ENCODE measurements at places on chromosomes 4 and X.

DNA sequence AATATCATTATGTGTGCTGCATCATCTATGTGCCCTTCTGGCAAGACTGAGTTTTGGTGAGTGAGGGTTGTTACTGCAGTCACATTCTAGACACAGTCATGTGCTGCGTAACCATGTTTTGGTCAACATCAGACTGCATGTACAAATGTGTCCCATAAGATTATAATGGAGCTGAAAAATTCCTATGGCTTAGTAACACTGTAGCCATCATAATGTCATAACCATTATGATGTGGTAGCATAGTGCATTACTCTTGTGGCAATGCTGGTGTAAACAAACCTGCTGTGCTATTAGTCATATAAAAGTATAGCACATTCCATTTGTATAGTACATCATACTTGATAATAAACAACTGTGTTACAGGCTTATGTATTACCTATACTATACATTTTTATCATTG is 198.1 kb upstream of the NUDT6 start:
- no peak for DNase-seq

DNA sequence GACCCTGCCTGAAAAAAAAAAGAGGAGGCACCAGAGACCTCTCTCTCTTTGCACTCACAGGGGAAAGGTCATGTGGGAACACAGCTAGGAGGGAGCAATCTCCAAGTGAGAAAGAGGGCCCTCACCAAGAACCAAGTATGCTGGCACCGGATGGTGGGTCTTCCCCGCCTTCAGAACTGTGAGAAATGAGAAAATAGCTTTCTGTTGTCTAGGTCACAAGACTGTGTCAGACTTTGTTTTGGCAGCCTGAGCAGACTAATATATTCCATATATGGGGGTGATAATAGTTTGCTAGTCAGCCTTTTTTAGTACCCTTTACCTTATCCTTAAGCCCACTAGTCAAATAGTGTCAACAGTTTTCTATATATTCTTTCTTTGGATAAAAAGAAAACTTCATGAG is 193.0 kb downstream of the TRIML1 start:
- no peak for DNase-seq

DNA sequence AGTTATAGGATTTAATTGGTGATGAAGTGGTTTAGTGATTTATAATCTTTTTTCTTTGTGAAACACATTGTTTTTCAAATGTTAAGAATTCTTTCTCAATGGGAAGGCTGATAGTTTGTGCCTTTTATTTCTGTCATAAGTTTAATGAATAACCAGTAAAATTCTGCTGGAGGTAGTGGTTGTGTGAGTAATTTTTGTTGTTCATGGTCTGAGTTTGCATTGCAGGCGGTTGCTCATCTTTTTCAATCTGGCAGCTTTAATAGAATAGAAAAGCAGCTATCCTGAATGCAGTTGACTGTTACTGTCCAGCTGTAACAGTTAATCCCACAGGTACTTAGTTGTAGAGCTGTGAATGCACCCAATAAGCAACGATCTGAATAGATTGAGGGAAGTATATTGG is 215.6 kb upstream of the AFF2 start:
- no peak for DNase-seq

GRCh38 chr4:137660211-137660610 is 127.9 kb upstream of the PCDH18 start:
- DNase-seq, result no peak

- no peak for DNase-seq
Observed at GRCh38 chr4:2961811-2962441, 1.3 kb downstream of the NOP14 start.

DNA sequence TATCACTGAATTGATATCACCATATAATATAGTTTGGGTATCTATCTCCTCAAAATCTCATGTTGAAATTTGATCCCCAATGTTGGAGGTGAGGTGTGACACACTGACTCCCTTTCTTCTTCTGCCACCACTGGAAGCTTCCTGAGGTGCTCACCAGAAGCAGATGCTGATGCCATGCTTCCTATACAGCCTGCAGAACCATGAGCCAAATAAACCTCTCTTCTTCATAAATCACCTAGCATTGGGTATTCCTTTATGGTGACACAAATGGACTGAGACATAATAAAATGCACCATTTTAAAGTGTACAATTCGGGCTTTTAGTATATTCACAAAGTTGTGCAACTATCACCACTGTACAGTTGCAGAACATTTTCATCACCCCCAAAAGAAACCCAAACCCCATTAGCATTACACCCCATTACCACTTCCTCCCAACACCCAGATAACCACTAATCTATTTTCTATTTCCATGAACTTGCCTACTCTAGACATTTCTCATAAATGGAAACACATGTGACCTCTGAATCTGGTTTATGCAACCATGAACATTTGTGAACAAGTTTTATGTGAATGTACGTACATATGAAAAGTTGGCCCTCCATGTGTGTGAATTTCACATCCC is 148.9 kb downstream of the OPHN1 start:
- DNase-seq, result no peak

- DNase-seq, result no peak
Observed at GRCh38 chr4:112726041-112726440, 89.1 kb downstream of the LARP7 start.

DNA sequence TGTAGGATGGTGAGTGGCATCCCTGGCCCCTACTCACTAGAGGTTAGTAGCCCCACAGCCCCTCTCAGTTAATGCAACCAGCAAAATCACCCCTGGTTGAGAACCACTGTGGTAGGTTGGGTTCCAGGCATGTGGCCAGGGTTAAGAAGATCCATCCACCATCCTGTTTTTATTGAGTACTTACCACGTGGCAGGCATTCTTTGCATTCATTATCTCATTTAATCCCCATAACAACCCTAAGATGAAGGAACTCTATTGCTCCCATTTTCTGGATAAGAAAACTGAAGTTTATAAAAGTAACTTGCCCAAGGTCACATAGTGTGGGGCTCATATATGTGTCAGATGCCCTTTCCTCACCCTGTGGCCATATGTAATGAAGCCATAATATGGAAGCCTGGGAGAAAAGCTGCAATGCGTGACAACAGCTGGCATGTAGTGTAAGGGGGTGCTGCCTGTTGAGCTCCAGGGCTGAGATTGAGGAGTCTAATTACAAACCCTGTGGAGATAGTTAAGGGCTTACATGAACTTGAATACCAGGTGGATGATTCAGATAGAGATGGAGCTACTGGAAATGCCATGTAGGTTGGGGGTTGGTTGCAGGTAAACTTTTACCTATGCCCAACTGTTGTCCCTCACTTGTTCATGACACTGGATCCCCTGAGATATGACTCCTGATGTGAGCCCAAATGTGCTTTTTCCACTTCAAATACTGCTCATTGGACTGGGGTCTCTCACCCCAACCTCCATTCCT is 100.2 kb upstream of the PGRMC2 start:
- no peak for DNase-seq

DNA sequence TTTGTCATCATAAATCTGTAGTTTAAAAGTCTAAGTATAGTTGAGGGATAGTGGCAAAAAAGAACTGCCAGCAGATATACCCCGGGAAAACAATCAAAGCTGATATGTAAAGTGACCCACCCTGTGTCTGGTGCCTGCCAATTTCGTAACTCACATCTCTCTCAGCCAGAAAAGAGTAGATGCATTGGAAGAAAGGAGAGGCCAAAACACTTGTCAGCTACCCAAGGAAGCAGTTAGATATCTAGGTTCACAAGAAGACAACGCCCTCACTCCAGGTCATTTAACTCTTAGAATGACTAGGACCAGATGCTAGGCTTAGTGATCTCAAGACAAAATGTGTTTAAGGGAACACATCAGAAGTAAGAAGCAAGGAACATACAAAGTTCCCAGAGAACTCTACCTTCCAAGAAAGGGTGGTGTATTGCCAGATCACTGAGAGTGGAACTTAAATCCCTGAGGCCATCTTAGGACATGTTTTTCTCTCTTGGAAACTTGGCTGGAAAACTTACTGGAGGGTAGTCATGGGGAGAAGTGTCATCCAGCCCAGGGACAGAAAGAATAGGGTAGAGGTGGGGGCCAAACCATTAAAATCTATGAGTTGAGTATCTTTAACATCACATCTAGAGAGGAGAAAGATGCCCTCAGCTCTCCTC is 125.9 kb downstream of the SHISA3 start:
- no peak for DNase-seq

DNA sequence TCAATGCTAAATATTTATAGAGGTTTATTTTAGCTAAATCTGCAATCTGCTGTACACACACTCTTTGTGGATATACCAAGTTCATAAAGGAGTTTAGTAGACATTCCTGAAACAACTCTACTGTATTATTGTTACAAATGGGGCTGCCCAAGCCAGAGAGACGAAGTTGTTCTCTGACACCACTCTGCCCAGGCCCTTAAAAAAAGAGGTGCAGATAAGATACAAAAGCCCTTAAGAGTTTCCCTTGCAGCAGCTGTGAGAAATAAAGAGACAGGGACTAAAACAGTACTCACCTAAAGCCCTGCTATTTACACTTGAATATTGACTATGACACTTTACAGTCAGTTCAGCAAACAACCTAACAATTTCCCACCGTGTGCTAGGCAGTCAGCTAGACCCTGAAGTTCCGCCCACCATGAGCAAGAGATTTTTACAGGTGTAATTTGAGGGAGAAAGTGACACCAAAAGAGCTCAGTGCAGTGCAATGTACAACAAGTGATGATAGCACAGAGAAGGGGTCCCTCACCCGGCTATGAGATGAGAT is 191.7 kb downstream of the PRDM5 start:
- no peak for DNase-seq

Measured in stimulated activated CD8-positive, alpha-beta memory T cell treated with anti-CD3 and anti-CD28 coated beads, Interleukin-7, amount 100 ng/mL, for 1 hour (primary cell).